ENCODE measurements at places on chromosomes 12 and 14.
A peak's percentile ranks its signal among the peaks of the same experiment; 100 is the strongest.

GRCh38 chr12:59708484-59708883, 112.7 kb downstream of the SLC16A7 start:
- no peak for DNase-seq

- peak; percentile 45 for DNase-seq
Observed at GRCh38 chr14:100056964-100057795, 8.0 kb upstream of the EVL start.

- DNase-seq: no peak
Observed at GRCh38 chr14:24329073-24329663, 5.7 kb downstream of the ADCY4 start.

DNA sequence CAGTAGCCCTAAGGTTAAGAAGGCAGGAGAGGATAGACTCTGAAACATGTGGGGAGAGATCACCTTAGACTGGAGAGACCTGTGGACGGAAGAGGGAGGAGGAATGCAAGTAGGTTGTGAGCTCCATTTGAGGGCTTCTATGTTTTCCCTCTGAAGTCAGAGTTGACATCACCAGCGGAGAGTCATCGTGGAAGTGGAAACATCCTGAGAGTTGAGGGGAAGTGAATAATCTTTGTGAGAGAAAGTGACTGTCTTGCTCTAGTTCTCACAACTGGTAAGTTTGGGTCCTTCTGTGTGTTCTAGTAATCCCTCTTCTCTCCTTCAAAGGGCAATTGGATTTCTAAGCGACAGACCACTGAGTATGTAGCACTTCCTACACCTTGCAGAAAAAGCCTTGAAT, 103.6 kb upstream of the CCND2 start:
- no peak for DNase-seq

GRCh38 chr14:94290197-94290596, 2.9 kb downstream of the SERPINA10 start:
- no peak for DNase-seq

DNA sequence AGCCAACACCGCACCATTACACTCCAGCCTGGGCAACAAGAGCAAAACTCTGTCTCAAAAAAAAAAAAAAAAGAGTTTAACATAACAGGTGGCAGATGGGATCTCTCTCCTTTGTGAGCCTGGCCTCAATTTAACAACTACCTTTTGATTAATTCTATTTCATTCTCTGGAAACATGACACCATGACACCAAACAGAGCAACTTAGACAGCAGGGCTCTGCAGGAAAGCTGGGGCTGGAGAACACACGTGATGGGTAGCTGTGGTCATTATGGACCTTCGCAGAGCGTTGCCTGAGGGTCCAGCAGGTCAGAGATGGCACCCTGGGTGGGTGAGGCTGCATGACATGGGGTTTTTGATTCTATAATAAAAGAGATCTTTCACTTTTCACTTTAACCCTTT, 1.7 kb upstream of the DGLUCY start:
- no peak for DNase-seq

GRCh38 chr14:28867571-28867970, 101.0 kb downstream of the FOXG1 start:
- DNase-seq: no peak

DNA sequence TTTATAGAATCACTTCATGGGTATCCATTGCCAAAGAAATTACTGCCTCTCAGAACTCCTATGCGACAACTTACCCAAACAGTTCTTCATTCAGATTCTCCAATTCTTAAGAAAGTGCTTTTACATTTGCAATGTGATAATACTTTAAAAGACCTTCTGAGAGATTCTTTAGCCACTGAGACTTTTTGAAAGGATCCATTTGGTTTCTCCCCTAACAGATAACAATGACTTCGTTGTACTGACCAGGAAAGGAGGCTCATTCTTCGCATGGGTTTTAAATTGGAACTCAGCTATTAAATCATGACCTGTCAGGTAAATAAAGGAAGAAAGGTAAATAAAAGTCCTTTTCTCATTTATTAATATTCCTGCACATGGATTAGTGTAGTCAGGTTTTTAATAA, 14.8 kb downstream of the ITPR2 start:
- DNase-seq: no peak

DNA sequence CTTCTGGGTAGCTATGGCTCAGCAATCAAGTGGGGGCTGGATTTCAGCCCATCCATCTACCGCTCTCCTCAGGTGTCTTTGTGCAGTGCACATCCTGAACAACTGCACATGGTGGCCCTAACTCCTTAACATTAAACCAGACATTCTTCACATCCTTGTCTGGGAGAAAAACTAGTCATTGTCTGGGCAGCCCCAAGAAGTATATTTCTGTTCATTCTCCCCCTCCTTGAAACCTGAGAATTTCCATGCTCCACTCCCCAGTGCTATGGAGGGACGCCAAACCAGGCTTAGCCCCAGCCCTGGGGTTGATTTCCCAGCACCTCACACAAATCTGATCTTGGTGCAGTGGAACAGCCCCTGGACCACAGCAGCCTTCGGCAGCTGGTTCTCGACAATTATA, 13.4 kb downstream of the MYL2 start:
- DNase-seq: no peak

DNA sequence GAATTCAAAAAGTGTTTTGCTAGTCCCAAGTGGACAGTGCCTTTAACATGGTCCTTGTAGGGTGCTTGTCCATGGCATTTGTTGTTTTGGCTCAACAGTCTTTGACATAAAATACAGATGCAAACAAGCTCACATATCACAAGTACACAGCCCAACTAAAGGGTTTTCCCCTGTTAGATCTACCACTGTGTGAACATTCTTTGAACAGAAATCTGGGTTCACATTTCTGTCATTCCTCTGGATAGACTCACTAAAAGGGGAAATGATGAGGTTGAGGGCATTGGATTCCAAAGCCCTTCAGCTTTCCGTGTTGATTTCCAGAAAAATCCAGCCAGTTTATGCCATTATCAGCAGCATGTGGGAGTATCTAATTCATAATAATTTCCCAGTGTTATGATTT, 54.1 kb downstream of the EP400 start:
- no peak for DNase-seq

All from stomach (tissue), 19 donors.